Activated naive CD8-positive, alpha-beta T cell treated with anti-CD3 and anti-CD28 coated beads, Interleukin-2, amount 10 ng/mL, durations not matched to agents 7 days and 5 days (primary cell): ENCODE measurements at places on chromosomes 11 and 22.
A peak's percentile ranks its signal among the peaks of the same experiment; 100 is the strongest.

- no peak for DNase-seq
These were observed 29.5 kb upstream of the APOA1 start for GRCh38 chr11:116866804-116867455.

DNA sequence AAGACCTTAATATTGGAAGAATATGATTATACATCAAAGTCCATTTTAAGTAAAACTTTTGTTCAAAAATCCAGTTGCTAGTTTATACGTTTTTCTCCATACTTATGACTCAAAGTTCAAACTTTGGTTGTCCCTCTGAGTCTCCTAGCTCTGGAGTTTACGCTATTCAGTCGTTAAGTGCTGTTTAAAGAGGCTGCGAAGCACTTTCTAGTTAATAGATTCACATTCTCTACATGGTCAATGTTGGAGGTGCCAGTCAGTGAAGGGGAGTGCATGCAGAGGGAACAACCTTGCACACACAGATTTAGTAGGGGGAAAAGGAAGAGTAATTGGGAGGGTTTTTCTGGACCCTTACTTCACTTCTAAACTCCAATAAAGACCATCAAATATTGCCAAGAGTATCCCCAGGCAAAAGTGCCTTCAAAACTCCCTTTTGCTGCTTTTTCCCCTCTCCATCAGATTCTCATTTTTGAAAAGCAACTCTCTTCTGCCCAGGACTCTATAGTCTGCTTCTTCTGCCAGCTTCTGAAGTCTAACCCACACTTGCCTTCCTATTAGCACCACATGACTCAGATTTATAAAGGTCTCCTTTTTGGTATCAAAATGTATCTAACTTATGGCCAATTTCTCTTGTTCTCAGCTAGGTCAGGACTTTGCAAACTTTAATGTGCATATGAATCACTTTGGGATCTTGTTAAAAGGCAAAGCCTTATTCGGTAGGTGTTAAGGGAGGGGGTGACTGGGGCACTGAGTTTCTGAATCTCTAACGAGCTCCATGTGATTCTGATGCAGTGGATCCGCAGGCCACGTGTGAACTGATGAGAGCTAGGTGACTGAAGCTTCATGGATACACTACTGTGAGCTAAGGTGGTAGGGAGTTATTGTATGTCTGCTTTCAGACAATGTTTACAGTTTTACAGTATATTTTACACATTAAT is 96.2 kb upstream of the MTMR2 start:
- no peak for DNase-seq

GRCh38 chr11:58930926-58931325 is 8.4 kb upstream of the GLYATL1 start:
- no peak for DNase-seq

GRCh38 chr11:5846701-5847100 is 5.0 kb upstream of the OR52E6 start:
- DNase-seq, result no peak

- peak; percentile 34 for DNase-seq
These were observed 464 bp upstream of the CECR2 start for GRCh38 chr22:17368554-17369438.

GRCh38 chr22:29810216-29810615 is 27.9 kb downstream of the ASCC2 start:
- DNase-seq, result no peak

DNA sequence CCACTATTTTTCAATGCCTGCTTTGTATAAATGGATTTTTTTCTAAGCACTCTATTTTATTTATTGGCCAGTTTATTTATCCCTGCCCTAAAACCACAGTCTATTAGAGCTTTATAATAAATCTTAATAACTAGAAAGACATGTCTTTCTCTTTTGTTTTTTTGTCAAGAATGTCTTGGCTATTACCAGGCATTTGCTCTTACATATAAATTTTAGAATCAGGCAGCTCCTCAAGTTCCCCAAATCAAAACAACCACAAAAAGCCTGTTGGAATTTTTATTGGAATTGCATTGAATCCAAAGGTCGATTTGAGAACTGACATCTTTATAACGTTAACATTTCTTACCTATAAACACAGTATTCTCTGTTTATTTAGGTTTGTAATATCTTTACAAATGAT is 85.8 kb upstream of the SC5D start:
- no peak for DNase-seq

GRCh38 chr11:120024046-120024445 is 113.9 kb downstream of the TRIM29 start:
- no peak for DNase-seq

DNA sequence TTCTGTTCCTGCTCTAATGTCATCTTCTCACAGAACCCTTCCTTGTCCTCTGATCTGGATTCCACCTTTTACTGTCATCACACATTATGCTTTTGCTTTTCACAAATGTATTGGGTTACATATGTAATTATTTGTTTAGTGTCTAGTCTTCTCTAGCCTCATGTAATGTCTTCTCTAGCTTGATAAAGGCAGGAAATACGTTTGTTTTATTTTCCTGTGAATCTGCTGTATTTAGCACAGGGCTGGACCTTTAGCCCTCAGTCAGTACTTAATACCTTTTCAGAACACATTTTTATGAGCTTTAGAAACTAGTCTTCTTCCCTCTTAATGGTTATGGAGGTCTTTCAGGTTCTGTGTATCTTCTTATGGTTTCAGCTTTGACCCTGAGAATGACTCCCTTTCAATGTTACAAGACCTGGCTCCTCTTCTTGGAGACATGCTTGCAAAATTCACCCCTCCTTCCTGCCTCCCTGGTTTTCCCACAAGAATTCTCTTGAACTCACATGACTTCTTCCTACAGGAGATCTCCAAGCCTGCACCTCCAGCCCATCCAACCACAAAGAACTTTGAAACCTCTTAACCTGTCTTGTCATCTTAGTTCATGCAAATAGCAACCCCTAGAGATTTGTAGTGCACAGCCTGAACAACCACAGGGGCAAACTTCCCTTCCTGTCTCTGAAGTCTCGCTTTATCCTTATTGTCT is 132.7 kb upstream of the DDI1 start:
- no peak for DNase-seq

DNA sequence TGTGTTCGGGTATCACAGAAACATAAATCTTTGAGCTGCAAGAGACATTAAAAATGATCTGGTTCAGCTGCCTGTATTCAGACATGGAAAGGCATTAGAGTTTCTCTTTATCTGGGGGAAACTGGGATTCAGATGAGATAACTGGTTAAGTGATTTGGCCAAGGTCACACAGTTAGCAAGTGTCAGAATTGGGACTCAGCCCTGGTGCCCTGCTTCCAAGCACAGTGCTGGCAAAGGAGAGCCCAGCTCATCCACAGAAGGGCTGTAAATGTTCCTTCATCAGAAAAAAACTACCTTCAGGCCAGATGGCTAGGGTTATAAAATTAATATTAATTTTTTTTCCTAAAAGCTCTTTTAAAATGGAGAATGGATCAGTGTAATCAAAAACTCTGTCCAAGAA is 20.4 kb upstream of the CADM1 start:
- DNase-seq, result no peak

DNA sequence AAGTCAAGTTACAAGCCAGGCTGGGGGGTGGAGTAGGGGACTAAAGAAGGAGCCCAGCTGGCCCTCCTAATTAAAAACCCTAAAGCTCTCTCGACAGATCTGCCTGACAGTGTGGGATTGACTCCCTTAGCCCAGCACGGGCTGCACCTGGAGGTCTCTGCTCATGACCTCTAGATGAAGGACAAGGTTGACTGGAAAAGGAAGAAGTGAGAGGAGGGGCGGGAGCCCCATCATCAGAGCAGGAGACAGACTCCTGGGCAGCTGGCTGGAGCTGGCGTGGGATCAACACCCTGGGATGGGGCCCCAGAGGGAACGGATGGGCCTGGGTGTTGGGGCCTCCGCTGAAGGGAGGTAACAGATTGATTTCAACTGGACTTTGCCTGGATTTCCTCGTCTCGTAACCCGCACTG is 46.1 kb downstream of the RPUSD4 start:
- no peak for DNase-seq

GRCh38 chr22:29313126-29313575 is 2.3 kb downstream of the RASL10A start:
- peak; percentile 72 for DNase-seq
